Right cardiac atrium (tissue), 5 donors: ENCODE measurements at places on chromosomes 6 and 20.

GRCh38 chr6:98514073-98514720 lies 320.2 kb upstream of the POU3F2 start:
- no peak for DNase-seq

- DNase-seq = no peak
Measured at GRCh38 chr6:88209301-88209700, 43.2 kb upstream of the CNR1 start.

DNA sequence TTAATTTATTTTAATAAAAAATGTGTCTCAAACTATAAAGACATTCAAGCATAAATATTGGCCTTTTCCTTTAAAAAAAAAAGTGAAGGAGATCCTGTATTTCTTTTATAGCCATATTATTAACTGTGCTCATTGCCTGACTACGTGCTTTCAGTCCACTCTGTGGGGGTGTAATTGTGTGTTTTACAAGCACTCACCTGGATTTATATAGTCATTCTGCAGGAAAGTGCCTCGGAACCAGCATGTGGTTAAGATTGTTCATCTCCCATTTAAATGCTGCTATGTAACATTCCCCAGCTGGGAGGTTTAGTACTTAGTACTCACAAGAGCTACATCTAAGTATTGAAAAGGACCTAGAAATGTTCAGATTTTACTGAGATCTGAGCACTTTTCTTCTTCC lies 47.9 kb upstream of the SLC22A16 start:
- no peak for DNase-seq

GRCh38 chr6:87391334-87391733 lies 16.4 kb upstream of the CFAP206 start:
- no peak for DNase-seq

GRCh38 chr6:134397676-134398075 lies 79.8 kb upstream of the SGK1 start:
- no peak for DNase-seq

- DNase-seq = no peak
Measured at GRCh38 chr20:5710551-5710950, 39.6 kb upstream of the SHLD1 start.

DNA sequence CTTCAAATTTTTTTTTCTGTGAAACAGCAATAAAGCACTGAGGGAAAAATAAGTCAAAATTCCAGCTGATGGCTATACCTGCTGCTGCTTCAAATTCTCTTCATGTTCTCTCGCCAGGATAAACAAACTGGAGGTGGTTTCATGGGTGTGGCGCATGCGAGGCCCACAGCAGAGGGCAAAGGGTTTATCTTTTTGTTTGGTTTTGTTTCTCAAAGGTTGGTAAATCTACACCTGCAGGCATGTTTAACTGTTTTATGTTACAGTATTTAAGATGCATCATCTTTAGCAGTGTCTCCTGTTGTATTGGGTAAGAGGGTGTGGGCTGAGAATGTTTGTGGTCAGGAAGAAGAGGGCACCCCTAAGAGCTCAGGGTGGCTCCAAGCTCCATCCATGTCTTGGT lies 342.2 kb downstream of the CDH26 start:
- DNase-seq = no peak

GRCh38 chr6:24872779-24873178 lies 63.0 kb downstream of the RIPOR2 start:
- DNase-seq = no peak
